ENCODE measurements at places on chromosomes 3 and 15.
A peak's percentile ranks its signal among the peaks of the same experiment; 100 is the strongest.

DNA sequence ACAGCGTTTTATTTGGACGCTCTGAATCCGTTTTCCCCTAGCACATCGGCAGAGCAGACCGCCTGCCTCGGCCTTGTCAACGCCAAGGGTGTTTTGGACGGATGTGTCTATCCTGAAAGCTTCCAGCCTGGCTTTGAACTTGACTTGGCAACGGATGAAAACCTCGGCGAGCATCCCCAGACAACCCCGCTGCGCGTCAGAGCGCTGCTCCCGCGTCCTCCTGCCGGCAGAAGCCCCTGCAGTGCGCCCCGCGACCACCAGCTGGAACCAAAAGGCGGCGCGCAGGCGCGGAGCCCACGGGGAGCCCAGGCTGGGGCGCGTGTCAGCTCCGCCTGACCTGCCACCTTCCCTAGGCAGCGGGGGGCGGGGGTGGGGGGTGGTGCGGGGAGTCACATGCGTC, 26.2 kb upstream of the ARL8B start:
- DNase-seq, result no peak

- no peak for DNase-seq
Measured at GRCh38 chr15:85725564-85725963, 69.2 kb downstream of the KLHL25 start.

- peak; percentile 62 for DNase-seq
Measured at GRCh38 chr15:58179741-58180381, 41.7 kb downstream of the AQP9 start.

- peak; percentile 13 for DNase-seq
Measured at GRCh38 chr3:124934577-124934976, at the start of gene MUC13. Gene MUC13 (minus strand): TSS chr3:124934751. CDS start chr3:124934712, 39 bp downstream.

DNA sequence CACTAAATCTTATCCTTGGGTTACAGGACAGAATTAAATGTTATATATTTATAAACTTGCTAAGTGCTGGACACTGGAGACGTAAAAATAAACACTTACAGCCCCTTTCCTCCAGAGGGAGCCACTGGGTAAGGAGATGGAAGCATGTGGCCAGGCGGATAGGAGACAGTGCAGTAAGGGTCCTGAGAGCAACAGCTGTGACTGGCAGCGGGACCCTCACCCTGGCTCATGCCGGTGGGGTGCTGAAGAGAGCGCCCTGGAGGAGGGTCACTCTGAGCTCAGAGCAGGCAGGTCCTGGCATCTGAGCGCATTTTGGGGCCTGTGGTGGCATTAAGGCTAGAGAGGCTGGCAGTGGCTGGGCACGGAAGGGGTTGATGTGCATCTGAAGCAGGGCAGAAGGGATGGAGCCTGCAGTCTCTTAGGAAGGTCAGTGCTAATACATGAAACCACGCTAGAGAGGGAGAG, 16.0 kb downstream of the SEC61A1 start:
- peak; percentile 55 for DNase-seq

DNA sequence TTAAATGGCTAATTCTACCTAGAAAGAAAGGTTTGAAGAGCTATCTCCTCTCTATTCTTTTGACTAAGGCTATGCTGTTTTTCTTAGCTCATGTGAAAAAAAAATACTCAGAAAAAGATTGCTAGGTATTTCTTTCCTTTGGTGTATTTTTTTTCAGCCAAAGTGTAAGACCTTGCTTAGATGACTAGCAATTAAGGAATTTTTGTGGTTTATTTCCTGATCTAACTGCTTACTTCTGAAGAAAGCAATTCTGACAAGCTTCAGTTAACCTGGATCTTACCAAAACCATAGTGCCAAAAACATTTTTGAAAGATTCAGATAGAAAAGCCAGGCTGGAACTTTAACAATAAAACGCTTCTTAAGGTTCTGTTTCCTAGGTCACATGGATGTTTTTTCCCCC, 315.6 kb downstream of the SOX2 start:
- peak; percentile 84 for DNase-seq

GRCh38 chr3:46440531-46441294, 24.0 kb downstream of the LTF start:
- peak; percentile 56 for DNase-seq

- DNase-seq, result no peak
Measured at GRCh38 chr3:149204390-149204991, 17.1 kb downstream of the CP start.

DNA sequence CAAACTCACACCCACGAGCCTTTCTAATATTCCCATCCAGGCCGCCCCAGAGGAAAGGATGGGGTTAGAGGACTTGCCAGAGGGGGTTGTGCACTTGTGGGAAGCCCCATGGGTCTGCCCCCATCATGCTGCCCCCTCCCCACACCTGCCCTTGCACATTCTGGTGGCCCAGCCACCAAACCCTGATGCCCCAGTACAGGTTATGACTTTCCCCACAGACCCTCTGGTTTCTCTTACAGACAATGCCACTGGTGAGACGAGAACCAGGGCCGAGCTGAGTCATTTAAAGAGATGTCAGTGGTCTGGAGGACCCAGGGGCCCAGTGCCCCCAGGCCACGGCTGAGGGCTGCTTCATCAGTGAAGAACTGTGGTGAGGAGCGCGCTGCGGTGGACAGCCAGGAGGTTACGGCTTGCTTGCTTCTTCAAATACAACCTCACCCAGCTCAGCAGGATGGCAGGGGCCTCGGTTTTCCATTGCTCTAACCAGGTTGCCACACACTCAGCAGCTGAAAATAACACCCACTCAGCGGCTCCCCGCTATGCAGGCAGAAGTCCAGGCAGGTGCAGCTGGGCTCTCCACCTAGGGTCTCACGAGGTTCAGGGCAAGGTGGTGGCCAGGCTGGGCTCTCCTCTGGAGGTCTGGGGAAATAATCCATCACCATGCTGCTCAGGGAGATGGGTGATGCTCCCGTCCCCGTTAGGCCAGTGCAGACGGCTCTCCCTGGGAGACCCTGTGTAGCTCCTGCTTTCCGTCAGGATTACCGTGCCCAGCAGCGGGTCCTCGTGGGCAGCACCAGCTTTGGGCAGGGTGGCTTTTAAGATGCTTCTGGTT, 13.8 kb upstream of the SNRPA1 start:
- DNase-seq, result no peak

DNA sequence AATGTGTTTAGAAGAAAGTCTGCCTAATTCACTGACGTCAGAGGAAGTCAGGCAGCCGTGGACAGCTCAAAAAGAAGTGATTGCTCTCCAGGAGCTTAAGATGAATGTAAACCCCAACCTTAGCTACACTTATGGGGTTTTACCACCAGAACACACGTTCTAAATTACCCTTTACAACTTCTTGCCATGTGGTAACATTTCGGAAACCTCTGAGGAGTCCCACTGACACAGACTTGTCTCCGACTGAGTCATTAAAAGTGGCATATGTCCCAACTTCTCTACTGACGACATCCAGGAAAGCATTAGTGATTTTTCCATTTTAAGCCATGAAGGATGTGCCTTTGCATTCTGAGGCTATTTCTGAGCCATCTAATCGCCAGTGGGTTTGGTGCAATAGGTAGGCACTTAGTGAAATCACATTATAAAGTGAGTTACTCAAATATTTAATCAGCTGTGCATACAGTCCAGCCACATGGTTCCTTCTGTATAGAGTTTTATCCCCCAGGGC, 32.4 kb downstream of the C2CD4A start:
- DNase-seq, result no peak

GRCh38 chr3:4986782-4987537, 7.7 kb downstream of the BHLHE40 start:
- peak; percentile 99 for DNase-seq

DNA sequence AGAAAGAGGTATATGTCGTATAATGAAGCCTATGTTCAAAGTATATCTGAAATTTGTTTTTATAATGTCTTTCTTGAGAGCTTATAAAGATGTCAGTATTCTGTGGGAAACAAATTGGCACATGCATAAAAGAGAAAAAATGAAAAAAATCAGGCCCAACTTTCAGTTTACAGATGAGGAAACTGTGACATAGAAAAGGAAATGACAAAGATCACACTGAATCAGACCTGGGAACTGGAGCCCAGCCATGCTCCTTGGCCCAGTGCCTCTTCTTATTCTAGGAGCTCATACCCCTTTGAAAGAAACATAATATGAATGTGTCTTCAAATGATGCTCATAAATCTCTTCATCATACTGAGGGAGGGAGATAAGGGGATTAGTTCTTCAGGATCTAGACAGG, 48.4 kb downstream of the TMEM44 start:
- peak; percentile 54 for DNase-seq

- DNase-seq, result no peak
Measured at GRCh38 chr3:63240381-63240902, 37.7 kb upstream of the SYNPR start.

GRCh38 chr3:168248383-168249204, 152.9 kb upstream of the GOLIM4 start:
- DNase-seq, result peak; percentile 43

DNA sequence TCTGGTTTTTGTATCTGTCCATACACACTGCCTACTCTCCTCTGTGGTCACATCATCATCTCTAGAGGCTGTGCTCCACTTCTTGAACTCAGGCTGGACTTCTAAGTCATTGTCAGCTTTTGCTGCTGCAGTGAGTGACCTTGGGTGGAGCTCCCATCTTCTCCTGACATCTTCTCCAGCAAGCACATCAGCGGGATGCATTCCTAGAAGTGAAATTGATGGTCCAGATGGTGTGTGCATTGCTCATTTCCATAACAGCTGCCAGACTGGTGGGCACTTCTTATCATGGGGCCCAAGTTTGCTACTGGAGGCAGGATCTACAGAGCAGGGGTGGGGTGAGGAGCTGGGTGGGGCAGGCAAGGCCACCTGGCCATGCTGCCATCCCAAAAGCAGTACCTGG, 109.9 kb downstream of the DNAJB8 start:
- no peak for DNase-seq

- DNase-seq, result peak; percentile 14
Measured at GRCh38 chr3:122298239-122298638, 26.8 kb upstream of the CSTA start.

- DNase-seq, result no peak
Measured at GRCh38 chr15:64205202-64205601, 42.4 kb upstream of the PPIB start.

- peak; percentile 50 for DNase-seq
Measured at GRCh38 chr3:140117096-140117526, 182.1 kb downstream of the CLSTN2 start.

DNA sequence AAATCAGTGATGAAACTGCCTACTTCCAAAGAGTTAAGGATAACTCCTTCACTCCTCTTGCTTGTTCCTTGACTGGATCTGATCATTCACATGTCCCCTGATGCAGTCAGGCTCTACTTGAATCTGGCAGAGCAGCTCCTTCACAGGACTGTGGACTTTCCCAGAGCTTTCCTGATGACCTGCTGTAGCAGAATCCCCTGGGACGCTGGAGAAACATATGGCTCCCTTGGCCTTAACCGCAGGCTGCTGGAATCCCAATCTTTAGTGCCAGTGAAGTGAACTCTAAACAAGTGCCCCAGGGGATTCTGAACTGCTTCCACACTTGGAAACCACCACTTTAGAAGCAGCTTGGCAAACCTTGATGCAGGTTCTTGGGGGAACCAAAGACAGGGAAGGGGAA, 217.8 kb downstream of the CHST2 start:
- DNase-seq, result no peak

GRCh38 chr3:71525391-71525790, 58.1 kb downstream of the FOXP1 start:
- DNase-seq, result no peak

- no peak for DNase-seq
Measured at GRCh38 chr3:20776286-20776685, 590.3 kb upstream of the SGO1 start.

DNA sequence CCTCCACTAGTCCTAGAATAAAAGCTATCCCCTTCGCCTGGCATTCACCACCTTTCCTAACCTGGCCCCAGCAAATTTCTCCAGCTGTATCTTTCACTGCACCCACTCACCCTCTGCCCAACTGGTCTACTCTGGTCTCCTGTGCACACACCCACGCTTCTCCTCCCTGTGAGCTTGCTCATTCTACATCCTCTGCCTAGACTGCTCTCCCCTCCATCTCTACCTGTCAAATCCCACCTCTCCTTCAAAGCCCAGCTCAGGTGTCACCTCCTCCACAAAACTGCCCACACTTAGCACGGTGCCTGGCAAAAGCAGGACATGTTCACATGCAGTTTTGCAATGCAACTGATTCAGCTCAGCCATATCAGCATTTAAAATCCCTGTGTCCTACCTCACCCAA, 45.8 kb upstream of the NTRK3 start:
- no peak for DNase-seq

Data from kidney tubule cell (primary cell).